NCI-H510A treated with DMSO at 0.1 percent for 48 hours (cell line): ENCODE measurements at places on chromosomes 3 and 15.

GRCh38 chr3:87426918-87427317, 150.5 kb upstream of the POU1F1 start:
- no peak for DNase-seq

DNA sequence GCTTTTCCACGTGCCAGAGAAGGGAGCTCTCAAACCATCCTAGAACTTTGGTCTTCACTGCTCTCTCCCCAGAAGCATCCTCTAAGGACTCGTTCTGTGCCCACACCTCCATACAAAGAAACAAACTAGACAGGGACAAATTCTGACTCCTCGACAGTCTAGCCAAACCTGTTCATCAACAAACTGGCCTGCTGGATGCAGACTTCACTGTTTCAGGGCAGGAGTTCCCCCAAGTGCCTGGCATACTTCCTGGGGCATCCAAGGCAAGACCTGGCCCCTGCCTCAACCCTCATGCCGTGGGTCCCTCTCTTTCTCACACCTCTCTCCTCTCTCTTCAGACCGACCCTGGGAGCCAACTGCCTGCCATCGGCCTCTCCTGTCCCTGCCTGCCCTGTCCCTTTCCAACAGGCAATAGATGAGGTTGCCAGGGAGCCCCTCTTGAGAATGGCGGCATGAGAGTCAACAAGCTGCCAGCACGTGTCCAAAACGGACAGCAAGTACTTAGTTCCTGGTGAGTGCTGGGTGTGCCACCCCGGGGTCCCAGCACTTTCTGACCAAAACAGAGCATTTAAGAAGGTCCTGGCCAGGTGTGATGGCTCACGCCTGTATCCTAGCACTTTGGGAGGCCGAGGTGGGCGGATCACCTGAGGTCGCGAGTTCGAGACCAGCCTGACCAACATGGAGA, 79.1 kb upstream of the HES1 start:
- peak; percentile 60 for DNase-seq

GRCh38 chr3:52784931-52785590, 7.7 kb downstream of the ITIH1 start:
- DNase-seq: no peak

DNA sequence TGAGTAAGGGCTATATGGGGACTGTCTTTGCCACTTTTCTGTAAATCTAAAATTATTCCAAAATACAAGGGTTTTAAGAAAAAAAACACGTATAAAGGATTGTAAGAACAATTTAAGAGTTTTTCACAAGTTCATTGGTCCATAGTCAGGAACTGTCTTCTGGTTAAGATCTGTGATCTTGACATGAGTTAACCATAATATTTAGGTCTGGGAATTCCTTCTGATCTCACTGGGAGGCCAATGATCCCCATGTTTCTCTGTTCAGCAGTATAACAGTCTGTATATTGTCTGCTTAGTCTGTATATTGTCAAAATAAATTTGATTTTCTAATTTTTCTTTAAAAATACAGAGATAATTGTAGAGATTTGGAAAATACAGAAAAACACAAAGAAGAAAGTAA, 848 bp upstream of the RHCG start:
- no peak for DNase-seq

DNA sequence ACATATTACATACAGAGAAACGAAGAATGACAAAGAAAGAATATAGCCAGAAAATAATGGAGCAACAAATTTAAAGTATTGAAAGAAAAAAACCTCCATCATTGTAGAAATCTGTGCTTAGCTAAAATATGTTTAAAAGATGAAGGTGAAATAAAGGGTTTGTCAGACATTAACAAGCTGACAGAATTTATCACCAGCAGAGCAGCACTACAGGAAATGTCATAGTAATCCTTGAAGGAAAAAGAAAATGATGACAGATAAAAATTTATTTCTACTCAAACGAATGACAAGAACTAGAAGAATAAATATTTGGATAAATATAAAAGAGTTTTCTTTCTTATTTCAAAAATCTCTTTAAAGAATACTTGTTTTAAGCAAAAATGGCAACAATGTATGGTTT, 40.6 kb upstream of the OTOL1 start:
- no peak for DNase-seq

DNA sequence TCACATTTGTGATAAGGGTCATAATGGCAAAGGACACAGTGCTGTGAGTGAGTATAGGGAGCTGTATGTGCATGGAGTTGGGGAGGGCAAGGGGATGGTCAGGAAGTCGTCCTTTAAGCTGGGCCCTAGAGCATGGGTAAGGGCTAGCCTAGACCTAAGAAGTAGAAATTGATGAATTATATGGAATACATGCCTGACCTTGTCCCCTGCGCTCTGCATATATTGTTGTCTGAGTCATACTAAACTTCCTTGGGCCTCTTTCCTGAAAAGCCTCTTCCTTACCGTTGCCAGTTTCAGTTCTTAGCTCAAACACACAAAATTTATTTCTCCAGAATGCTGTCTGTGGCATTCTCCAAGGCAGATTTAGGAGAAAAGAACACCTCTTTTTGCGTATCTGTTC, 4.6 kb downstream of the SNRK start:
- no peak for DNase-seq

DNA sequence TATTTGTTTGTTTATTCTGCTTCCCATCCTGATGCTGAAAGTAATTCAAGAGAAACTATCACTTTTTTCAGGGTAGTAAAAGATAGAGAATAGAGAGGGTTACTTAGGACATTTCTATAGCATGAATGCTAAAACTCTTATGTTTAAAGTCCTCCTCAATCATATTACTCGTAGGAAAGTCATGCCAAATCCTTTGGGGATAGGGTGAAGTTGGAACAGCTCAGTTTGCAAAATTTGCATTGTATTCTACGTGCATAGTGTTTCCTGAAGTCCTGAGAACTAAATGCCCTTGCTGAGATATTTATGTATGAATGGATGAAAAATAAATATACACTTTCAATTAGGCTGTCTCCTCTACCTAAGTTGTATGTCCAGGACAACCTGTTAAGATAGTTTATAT, 14.6 kb downstream of the PLSCR5 start:
- DNase-seq: no peak

DNA sequence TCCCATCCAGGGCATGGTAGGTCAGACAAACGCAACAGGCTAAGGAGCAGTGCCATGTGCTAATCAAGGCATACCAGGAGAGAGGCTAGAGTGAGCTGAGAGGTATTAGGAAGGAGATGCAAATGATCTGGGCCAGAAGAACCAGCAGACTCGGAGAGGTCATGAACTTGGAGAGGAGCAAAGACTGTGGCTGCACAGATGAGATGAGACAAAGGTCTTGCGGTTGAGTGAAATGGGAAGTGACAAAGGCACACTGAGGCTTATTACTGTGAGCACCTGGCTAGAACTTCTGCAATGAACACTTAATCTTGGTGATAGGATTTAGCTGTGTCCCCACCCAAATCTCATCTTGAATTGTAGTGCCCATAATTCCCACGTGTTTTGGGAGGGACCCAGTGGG, 380.2 kb downstream of the ULK4 start:
- no peak for DNase-seq

- no peak for DNase-seq
These were observed 17.6 kb downstream of the LIMD1 start for GRCh38 chr3:45612138-45612537.

- no peak for DNase-seq
These were observed 28.4 kb downstream of the CRTC3 start for GRCh38 chr15:90558171-90558573.

DNA sequence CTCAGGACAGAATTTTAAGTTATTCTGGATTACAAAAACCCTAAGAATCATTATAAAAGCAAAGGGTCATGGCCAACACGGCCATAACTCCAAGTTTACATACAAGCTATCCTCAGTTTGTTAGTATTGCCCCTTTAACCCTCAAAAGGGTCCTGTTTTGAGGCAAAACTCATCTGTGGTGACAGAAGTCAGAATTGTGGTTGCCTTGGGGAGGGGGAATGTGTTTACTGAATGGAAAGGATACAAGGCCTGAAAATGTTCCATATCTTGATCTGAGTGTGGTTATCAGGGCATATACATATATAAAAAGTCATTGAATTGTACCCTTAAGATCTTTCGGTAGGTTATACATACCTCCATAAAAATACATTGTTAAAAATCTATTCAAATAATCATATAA, 2.1 kb downstream of the SFMBT1 start:
- no peak for DNase-seq

GRCh38 chr15:57273402-57273801, 102.9 kb upstream of the CGNL1 start:
- peak; percentile 93 for DNase-seq

DNA sequence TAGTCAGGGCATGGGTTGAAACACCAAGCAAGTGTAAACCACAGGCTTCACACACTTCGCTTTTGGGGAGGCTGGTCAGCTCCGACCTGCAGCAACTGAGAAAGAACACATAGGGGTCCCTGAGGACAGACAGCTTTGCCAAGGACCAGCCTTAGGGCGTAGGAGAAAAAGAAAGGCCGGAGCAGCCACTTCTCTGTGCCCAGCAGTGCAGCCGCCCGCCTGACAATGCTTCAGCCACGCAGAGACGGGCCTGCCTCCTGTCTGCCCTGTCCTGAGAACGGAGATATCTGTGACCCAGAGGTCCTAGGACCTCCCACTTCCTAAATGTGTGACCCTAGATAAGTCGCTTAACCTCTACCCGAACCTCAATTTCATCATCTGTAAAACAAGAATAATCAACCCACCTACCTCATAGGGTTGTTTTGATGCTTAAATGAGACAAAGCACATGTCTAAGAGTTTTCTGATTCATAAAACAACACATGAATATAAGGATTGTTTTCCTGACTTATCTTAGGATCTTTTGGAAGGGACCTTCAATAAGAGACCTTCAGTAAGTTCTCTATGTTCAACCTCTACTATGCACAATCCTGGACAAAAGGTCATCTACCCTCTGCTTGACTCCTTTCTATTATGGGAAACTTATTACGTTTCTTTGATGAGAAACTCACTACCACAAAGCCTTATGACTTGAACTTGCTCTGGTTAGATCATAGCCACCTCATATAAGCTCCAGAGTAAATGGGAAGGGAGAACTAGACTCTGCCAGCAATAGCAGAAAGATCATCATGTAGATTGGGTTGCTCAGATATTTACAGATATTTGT, 32.9 kb upstream of the RFTN1 start:
- no peak for DNase-seq

DNA sequence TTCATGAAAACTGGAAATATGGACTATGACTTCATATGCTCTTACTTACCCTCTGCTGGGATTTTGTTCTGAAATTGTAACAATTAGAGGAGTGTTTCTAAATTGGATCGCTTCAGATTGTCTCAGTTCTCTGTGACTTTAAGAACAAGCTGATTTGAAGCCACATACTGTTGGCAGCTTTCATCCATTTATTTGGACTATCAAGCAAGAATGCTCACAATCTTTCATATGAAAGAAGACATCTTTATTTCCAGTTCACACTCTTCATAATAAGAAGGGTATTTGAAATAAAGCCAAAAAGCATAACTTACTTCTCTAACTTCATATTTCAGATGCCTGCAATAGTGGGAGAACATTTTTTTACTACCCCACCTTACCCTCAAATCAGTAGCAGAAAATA, 491.6 kb upstream of the TPRG1 start:
- DNase-seq: no peak

DNA sequence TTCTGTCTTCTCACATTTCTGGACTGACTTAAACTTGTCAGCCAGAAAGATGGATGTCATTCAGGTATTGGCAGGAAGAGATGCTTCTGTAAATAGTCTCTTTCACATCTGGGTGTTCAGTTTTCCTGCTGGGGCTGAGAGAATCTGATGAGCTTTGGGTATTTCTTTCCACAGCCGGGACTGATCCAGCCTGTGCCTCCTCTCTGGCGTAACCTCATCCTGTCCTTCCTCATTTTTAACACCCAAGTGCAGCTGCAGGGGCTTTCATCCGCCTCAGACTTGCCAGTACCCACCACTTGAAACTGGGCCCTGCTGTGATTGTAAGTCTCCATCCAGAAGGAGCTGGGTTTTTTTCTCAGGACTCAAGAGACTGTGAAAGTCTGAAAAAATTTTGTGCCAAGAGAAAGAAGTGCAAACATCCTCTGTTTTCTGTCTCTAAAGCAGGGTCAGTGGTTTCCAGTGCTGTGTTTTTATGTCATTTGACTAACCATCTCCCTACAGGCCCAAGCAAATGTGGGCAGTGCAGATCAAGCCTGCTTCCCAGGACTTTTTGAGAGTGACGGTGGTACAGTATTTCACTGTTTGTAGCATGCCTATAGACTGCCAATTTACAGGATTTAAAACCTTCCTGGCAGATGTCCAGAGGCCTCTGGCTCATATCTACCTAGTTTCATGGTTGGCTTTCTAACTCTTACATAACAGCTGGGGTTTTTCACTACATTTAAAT, 342.7 kb downstream of the PTPRG start:
- DNase-seq: no peak

DNA sequence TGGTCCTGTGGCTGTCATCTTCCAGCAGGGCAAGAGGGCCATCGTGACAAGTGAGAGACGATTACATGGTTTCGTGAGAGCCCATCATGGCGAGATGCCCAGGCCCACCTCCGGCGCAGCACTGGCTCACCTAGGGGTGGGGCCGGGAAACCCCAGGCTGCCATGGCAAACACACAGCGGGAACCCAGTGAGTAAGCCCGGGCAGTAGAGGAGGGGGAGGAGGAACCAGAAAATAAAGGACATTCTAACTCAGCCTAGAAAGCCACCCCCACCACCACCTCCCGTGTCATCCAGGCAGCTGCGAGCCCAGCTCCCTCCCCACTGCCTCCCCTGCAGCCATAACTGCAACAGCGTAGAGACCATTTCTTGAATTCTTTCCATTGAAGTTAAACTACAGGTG, 52.3 kb downstream of the PCSK6 start:
- DNase-seq: no peak
